ENCODE measurements at places on chromosomes 3 and 15.

DNA sequence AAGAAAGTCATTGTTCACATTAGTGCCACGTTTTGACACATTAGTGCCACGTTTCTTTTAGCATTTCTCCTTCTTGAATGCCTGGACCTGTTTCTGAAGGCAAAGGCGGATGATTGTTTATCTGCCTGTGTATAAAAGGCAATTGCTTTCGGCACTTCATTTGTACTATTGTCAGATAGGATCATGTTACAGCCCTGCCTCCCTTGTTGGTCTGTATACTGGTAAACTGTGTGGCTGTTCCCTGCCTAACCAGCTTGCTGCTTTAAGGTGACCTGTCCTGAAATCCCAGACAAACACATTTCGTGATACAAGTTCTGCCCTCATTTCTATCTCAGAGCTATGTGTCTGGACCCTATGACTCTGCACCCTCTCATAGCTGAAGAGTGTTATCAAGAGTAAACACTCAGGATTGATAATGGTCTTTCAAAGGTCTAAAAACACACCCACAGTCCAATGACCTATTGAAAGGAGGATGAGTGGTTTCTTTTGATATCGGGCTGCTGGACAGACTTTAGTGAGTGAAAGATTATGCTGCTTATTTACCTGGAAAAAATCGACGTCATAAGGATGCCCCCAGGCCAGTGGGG lies 276.3 kb upstream of the MCTP2 start:
- no peak for DNase-seq

DNA sequence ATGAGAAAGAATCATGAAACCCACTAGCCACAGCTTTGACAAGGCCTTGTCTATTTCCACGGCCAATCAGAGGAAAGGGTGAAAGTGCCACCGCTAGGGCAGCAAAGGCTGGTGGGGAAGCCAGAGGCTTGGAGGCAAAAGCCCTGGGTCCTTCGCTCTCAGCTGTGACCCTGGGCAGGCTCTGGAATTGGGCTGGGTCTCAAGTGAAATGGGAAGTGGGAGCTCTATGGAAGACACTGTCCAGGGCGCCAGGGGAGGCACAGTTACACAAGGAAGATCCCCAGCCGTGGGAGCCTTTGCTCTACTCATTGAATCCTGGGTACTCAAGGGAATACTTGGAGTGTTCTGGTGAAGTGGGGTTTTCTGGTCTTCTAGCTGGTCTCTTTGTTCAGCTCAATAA lies 136.2 kb downstream of the ASB7 start:
- peak; percentile 16 for DNase-seq

- DNase-seq = peak; percentile 2
Measured at GRCh38 chr15:101049856-101050622, 130.9 kb downstream of the LRRK1 start.

- no peak for DNase-seq
Measured at GRCh38 chr3:191412759-191413158, 48.2 kb upstream of the PYDC2 start.

GRCh38 chr3:47476644-47477199 lies 981 bp upstream of the SCAP start:
- DNase-seq = no peak

GRCh38 chr3:76345878-76346277 lies 560.5 kb upstream of the ZNF717 start:
- no peak for DNase-seq
